ENCODE measurements at places on chromosomes 7 and 10.

DNA sequence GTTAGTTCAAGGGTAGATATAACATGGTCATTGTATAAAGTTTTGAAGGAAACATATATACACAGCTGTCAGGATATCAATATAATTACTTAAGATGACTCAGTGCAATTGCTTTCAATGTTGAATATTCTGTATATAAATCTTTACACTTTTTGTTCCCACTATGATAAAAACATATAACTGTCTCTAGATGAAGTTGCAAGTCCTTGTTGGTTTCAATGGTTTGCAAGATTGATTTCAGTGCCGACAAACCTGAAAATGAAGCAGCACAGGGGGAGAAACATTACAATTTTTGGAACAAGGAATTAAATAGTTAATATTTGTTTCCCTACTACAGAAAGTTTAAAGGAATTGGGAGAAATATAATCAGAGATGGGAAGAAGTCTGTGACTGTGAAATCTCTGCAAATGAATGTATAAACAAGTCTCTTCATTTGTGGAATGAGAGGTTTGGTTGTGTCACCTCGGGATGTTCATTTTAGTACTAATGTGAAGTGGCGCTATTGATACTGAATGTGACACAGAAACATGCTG lies 54.1 kb downstream of the OR13A1 start:
- DNase-seq = no peak

- no peak for DNase-seq
These were observed 13.5 kb downstream of the TNPO3 start for GRCh38 chr7:129041142-129042085.

DNA sequence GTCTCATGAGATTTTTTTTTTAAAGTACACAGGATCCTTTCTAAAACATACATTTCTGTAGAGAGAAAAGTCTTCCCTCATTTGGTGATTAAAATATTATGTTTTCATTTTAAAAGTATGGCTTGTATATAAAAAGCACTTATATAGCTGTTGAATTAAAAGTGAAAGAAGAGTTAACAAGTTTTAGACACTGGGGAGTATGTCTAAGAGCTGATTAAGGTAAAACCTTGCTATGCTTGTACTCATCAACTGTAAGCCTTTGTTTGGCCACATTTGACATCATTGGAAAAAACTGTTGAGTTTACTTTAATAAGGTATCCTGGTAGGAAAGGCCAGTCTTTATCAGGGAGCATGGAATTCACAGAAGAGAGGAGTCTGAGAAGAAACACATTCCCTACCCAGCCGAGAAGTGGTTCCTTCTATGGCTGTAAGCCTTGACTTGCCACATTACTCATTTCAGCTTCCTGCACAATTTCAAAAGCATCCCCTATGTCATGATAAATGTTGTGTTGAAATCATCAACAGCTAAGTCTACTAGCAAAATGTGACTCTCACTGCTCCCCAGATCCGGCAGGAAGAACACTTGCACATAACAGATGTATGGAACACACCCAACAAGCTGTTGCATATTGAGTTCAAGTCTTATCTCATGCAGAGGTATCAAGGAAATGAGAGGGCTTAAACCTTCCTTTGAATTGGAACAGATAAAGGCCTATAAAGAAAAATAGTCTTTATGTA lies 171.8 kb upstream of the CDK1 start:
- peak; percentile 15 for DNase-seq

DNA sequence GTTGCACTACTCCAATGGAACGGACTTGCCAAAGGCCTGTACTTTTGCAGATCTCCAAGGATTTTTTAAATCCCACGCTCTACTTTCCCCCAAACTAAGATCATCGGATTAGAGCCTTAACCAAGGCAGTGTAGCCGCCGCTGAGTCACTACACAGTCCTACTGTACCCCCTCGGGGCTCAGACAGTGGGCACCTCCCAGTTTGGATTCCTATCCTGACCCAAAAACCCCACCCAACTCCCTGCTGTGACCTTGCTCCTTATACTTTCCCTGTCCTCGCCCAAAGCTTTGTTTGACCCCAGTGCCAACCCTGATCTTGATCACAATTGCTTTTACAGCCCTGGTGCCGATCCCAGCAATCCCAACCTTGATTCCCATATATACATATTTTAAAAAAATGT lies 17.5 kb upstream of the PLAU start:
- no peak for DNase-seq

DNA sequence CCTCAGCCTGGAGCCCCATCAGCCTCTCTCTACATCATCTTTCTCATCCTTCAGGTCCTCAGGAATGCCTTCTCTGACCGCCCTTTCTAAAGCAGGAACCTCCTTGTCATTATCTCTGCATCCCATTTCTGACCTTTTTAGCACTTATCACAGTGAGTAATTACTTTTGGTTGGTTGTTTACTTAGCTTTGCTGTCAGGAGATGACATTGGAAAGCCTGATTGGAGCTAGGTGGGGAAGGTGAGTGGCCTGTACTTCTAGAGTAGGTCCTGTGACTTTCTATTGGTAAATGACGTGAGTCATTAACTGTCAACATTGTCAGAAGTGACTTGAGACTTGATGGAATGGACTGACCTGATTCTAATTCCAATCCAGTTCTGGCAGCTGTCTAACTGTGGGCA lies 9.3 kb upstream of the SLC25A13 start:
- DNase-seq = no peak

DNA sequence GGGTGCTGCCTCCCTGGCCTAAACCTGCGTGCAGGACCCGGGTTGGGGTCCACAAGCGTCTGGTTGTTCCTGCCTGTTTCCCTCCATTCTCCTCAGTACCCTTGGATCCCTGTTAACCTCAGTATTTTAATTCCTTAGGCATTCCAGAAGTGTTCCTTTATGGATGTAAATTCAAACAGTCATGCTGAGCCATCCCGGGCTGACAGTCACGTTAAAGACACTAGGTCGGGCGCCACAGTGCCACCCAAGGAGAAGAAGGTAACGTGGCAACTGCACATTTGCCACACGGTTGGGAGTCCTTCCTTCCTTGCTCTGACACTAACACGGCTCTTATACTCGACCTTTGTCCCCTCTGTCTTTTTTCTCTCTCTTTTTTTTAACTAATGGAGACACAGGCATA lies 187.1 kb downstream of the ARHGAP21 start:
- DNase-seq = no peak

DNA sequence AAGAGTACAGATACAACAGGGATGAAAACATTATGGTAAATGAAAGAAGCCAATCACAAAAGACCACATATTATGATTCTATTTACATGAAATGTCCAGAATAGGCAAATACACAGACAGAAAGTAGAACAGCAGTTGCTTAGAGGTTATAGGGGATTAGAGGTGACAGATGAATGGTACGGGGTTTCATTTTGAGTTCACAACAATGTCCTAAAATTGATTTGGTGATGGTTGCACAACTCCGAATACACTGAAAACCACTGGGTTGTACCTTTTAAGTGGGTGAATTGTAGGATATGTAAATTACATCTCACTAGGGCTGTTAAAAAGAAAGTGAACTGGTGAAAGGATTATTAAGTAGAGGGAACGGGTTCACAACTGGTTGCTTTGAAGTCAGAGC lies 76.3 kb upstream of the MRLN start:
- no peak for DNase-seq

DNA sequence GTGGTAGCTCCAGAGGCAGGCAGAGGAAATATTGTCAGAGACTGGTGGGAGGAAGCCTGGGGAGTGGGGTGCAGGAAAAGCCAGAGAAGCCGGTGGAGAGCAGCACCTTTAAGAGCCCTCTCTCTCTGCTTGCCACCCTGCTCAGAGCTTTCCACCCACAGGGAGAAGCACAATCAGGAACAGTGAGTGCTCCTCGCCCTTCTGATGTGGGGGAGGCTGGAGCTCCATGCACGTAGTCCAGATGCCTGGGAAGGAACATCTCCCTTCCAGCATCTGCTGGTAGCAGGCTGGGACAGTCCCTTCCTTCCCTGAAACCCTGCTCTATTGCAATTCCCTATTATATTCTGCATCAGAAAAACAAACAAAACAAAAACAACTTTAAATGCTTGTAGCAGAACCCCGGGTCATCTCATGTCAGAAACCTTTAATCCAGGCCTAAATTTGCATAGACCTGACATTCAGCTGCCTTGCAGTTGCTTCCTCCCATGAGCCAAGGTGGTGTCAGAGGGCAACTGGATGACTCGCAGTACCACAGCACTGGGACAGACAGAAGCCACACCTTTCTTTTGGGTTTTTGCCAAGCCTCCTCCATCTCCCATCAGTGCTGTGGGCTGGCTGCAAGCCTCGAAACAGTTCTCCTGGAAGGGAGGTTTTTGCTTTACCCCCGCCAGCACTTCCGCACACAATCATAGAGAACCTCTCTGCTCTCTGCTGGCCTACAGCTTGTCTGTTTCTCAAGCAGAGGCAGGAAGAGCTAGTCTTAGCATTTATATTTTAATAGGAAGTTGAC lies 13.1 kb downstream of the AVPI1 start:
- no peak for DNase-seq

DNA sequence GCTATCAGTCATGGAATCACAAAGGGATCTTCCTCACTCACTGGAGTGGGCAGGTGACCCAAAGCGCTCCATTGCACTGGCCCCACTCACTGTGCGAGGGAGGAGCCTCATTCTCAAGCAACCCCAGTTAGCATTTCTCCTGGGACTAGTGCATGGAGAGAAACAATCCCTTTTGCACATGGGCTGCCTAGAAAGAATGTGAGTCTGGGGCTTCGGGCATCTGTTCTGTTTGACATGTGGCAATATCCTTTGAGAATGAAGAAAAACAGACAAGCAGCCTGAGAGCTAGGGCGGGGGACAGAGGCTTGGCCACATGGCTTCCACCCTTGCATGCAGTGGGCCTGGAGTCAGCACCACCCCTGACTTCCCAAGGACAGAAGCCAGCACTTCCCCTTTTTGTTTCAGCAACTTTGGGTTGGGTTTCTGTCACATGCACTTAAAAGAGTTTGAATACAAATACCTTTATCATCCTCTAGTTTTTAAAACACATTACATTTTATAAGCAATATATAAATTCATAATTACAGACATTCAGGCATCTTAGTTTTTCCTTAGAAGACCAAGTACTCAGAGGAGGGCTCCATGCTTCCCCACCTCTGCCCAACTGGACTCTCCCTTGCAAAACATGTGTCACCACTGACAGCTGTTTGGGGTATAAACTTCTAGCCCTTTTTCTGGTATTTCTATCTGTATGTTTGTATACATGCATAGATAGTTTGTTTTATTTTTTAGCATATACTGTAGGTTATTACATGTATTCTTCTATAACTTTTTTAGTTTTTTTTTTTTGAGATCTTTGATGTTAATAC lies 73.8 kb downstream of the RBM20 start:
- DNase-seq = no peak

GRCh38 chr7:69245646-69246045 lies 352.6 kb upstream of the AUTS2 start:
- no peak for DNase-seq

DNA sequence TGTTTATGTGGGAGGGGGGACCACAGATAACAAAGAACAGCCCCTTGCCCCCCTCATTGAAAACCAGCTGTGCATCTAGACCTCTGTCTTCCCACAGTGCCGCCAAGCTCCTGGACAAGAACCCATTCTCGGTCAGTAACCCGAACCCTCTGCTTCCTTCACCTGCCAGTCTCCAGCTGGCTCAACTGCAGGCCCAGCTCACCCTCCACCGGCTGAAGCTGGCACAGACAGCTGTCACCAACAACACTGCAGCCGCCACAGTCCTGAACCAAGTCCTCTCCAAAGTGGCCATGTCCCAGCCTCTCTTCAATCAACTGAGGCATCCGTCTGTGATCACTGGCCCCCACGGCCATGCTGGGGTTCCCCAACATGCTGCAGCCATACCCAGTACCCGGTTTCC lies 91.0 kb upstream of the PDCD4 start:
- DNase-seq = no peak

- DNase-seq = no peak
These were observed 63.7 kb upstream of the OPALIN start for GRCh38 chr10:96422525-96422924.

GRCh38 chr7:1106063-1106792 lies 18.3 kb downstream of the GPER1 start:
- no peak for DNase-seq

DNA sequence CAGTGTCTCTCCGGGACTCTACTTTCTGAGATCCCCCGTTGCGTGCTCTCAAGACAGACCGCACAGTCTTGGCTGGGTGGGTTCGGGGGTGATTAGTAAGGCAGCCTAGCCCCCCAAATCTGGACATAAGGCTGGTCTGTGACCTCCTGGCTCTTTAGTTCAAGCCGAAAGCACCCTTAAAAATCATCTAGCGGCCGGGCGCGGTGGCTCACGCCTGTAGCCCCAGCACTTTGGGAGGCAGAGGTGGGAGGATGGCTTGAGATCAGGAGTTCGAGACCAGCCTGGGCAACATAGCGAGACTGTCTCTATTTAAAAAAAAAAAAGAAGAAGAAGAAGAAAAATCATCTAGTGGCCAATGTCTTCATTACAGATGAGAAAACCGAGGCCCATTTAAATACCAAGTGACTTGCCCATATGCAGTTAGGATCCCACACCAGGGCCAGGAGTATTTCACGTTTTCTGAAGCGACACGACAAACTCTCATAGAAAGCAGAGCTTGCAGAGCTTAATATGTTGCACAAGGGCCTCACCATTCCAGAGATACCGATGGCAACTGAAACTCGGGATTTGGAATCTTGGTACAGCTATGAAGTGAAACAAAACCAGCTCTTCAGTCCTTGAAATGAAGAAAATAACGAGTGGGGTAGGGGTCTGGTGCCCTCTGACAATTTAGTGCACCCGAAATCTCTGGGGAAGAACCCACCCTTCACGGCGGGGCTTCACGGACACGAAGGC lies 703 bp upstream of the HILPDA start:
- DNase-seq = peak; percentile 13

DNA sequence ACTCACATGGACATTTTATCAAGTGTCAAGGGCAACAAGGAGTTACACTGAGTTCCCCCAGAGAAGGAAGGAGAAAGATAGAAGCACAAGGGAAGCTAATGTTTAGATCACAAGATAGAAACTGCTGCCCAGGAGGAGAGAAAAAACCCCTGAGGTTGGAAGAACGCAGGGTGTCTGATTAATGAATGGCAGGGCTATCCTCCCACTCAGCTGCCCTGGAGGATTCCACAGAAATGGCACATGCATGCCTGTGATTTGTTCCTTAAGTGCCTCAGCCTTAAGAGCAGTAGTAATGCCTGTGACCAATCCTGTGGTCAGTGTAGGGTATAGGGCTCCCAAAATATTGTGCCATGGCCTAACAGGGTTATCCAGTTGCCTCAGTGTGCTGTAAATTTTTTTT lies 20.2 kb downstream of the DNAJB9 start:
- DNase-seq = no peak

DNA sequence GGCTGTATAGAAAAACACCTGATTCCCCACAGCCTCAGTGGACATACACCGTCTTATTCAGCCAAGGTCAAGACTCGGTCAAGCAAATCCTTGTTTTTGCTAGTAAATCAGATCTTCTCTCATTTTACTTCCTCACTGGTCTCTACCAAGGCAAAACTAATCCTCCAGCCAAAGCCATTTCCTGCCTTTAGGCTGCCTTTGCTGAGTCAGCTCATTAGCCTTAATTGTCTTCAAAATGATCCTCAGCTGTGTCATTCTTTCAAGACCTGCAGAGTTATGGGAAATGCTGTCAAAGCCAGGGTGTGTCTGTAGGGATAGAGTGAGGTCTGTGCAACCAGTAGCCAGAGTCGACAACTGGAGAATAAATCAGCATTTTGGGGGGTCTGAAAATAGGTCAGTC lies 107.2 kb upstream of the FAM180A start:
- DNase-seq = peak; percentile 73

- no peak for DNase-seq
These were observed 70.4 kb upstream of the DNAJB12 start for GRCh38 chr10:72425133-72425532.

GRCh38 chr10:8670461-8670860 lies 616.0 kb downstream of the GATA3 start:
- no peak for DNase-seq
